ENCODE measurements at places on chromosomes 11 and 22. TPM values are rescaled to one million over a fixed set of nuclear protein-coding genes. Genes with fewer than 3 reads are reported as not detected.

DNA sequence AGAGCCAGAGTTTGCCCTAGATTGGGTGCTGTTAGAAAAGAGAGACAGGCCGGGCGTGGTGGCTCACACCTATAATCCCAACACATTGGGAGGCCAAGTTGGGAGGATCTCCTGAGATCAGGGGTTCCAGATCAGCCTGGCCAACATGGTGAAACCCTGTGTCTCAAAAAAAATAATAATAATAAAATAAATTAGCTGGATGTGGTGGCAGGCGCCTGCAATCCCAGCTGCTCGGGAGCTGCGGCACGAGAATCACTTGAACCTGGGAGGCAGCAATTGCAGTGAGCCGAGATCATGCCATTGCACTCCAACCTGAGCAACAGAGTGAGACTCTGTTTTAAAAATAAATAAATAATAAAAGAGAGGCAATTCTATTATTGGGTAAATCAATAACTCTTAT lies 199.2 kb upstream of the GUCY1A2 start:
- DNase-seq = no peak

- DNase-seq = no peak
These were observed 2.6 kb downstream of the ANKRD13D start for GRCh38 chr11:67291481-67292381.

- DNase-seq = no peak
These were observed 23.1 kb upstream of the USP47 start for GRCh38 chr11:11818529-11819121.

DNA sequence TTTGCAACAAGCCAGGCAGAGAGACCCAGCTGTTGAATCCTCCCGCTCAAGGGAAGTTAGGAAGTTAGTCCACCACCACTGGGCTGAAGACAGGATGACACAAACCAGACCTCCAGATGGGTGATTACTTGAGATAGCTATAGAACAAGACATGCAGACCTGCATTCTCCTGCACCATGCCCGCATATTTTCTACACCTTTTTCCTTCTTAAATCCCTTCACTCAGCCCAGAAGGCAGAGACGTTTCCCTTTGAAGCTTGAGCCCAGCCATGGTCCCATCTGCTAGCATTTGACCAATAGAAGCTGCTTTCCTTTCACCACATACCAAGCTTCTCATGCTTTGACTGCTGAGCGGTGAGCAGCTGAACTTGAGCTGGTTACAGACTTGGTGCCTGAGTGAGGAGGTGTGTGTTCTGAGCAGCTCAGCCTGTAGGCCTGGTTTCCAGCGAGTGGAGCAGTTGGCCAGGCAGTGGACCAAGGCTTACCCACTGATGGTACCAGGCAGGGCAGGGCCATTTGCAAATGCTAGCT lies 29.2 kb upstream of the CBX6 start:
- no peak for DNase-seq

DNA sequence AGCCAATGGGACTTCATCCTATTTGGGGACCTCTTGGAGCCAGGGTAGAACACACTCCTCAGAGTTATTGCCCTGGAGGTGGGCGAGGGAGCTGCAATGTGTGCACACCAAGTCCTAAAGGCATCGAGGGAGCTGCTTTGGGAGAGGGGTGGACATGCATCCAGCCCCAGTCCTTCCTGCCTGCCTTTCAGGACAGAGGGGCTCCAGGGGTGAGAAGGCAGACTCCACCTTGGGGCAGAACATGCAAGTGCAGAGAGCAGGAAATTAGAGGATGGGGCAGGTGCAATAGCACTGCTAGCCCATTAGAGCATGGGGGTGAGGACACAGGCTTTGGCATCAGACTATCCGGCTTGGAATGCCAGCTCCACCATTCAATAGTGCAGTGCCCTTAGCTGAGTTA lies 288.5 kb downstream of the OPCML start:
- no peak for DNase-seq

Gene MMP8
- not detected for total RNA-seq

Gene RTN4RL2
- 3.4 TPM for total RNA-seq

Gene HORMAD2
- not detected for total RNA-seq

Gene ANO9
- total RNA-seq = not detected
